Esophagus squamous epithelium (tissue), 5 donors: ENCODE measurements at places on chromosomes 6 and 20. TPM values are rescaled to one million over a fixed set of nuclear protein-coding genes. Genes with fewer than 3 reads are reported as not detected.

DNA sequence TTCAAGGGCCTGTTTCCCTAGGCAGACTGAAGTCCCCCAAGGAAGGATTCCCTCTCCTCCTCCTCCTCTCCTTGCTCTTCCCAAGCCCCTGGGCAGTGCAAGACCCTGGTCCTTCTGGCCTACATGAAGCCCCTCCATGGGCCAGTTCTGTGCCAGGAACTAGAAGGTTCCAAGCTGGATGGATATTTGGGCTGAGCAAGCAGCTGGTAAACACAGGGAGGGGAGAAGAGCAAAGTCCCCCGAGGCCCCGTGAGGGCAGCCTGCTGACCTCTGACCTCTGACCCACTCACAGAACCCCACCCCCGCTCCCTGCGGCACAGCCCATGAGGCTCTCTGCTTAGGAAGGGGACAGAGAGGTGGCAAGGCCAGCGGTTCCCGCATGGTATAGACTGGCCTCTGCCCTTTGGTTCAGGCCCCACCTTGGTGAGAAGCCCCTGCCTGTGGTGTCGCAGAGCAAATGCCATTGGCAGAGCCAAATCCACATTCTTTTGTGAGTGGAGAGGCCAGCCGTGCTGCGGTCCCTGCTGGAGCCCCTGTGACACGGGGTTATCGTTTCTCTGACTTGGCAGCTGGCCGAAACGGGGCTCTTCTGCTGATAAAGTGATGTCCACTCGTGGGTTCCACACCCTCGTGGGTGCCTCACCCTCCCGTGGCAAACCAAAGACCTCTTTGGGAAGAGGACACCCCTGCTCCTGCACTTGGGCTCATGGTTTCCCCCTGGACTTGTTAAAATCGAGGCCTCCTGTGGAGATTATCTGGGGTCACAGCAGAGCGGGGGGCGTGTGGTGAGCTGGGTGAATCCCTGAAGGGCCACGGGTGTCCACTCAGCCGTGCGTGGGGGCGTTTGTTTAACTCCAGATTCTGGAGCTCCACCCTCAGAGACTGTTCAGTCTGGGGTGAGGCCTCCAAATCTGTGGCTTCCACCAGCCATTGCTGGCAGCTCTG lies 2.1 kb upstream of the CHRNA4 start:
- DNase-seq, result no peak

The TMEM200A gene
- total RNA-seq, result not detected

- no peak for DNase-seq
These were observed 120.1 kb downstream of the LRFN2 start for GRCh38 chr6:40466986-40467539.

- no peak for DNase-seq
These were observed 51.8 kb upstream of the SLCO4A1 start for GRCh38 chr20:62590309-62591121.

The ADGRF5 gene
- 1.1 TPM for total RNA-seq

GRCh38 chr6:117553142-117553541 lies 49.2 kb downstream of the GOPC start:
- DNase-seq, result no peak

The PTCRA gene
- total RNA-seq, result not detected

The IP6K3 gene
- 1.7 TPM for total RNA-seq

- DNase-seq, result no peak
These were observed 214.7 kb downstream of the TFAP2C start for GRCh38 chr20:56843817-56844216.

DNA sequence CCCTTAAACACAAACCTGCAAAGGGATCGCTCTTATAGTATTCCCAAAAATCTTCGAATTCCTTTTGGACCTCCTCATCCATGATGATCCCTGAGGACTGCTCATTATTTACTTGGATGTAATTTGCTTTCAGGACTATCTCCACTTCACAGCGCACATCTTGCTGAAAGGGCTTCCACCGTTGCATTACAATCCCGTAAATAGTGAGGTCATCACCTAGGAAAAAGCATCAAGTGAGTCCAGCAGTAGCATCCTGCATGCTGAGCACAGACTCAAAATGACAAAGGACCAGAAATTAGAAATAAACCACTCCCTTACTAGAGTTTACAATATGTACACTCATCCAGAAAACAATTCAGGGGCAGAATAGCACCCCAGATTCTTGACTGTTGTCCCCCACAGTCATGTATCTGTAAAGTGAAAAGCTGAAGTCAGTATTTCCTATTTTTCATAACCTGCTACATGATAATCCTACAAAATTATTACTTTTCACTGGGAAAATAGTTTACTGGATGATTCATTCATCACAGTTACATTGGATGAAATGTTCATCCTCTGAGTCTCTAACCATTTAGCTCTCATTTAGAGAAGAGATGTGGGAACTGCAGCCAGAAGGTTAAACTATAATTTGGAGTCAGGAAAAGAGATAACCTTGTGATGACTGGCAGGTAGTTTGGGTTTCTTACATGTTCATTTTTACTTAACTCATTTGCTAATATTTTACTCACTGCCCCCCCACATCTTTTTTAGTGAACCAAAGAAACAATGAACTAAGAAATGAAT lies 17.2 kb downstream of the MCM9 start:
- no peak for DNase-seq

DNA sequence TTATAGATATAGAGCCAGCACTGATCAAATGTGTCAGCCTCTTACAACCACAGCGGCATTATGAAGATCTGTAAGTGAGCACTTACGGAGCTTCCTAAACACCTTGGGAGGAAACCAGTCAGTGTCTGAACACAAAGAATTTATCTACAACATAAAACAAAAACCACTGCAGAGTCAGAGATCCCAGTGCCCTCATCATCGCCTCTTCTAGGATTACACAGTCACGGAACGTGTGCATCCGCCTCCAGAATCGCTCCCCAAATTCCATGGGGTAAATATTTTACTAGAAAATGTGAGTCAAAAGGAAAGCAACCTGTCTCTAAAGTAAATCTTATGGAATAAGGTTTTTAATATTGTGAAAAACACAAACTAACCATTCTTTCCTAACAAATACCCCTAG lies 243.6 kb downstream of the PACRG start:
- DNase-seq, result no peak

- no peak for DNase-seq
These were observed 310.3 kb downstream of the CLVS2 start for GRCh38 chr6:123306334-123306733.

The LTA gene
- total RNA-seq, result not detected

The EMILIN3 gene
- total RNA-seq, result not detected

DNA sequence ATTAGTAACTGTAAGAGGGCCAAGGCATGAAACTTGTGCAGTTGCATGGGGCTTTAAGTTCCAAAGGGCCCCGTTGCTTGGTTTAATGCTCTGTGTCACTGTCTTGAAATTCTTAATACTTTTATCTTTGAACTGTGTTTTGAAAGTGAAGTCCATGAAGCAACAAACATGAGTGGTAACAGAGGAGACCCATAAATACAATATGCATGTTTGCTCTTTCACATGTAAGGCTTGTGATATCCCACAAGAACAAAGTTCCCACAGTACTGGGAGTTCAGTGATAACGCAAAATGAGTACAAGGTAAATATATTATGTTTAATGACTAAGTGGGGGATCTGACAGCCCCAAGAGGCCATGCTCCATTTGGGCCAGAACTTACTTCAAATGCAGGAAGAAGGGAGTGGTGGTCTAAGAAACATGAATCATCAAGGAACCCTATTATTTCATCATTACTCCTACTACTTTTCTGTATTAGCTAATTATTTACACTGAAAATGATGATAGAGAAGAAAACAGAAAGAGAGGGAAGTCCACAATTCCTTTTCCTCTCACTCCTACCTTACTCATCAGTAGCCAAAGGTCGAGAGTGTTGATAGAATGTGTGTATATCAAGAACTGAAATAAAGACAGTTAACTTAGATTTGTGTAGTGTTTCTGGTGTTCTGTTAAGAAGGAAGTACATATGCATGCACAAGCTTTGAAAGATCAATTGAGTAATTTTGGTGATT lies 157.3 kb downstream of the PHF3 start:
- DNase-seq, result no peak

DNA sequence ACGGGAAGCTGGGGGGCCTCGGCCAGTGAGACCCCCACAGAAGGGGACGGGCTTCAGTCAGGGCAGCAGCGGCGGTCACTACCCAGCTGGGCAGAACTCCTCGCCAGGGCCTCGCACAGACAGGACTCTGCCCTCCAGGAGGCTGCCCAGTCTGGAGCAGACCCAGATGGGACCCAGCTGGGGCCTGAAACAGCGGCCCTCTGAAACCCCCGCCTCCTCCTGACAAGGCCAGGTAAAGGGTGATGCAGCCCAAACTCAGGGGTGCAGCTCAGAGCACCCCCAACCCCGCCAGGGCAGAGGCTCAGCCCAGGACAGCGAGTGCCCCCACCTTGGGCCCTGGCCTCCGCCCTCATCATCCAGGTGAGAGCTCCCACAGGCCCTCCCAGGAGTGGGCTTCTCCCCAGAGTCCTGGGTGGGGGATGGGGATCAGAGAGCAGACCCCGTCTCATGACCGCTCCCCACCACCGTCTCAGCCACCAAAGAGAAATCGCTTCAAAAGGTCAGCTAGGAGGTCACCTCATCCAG lies 2.2 kb downstream of the EEF1A2 start:
- DNase-seq, result no peak

- no peak for DNase-seq
These were observed 15.1 kb downstream of the GATA5 start for GRCh38 chr20:62460678-62461077.

GRCh38 chr6:71489736-71490135 lies 201.1 kb downstream of the OGFRL1 start:
- no peak for DNase-seq
